ENCODE measurements at places on chromosomes 7 and 10. TPM values are rescaled to one million over a fixed set of nuclear protein-coding genes. Genes with fewer than 3 reads are reported as not detected.

GRCh38 chr7:95636140-95636940, 40.0 kb upstream of the PDK4 start:
- H3K27ac ChIP-seq, result no peak overlapping the region
- no peaks in the 10 kb centered on the region for H3K27me3 ChIP-seq
- no peak for DNase-seq
- H3K4me1 ChIP-seq, result no peaks in the 10 kb centered on the region
- H3K36me3 ChIP-seq, result no peaks in the 10 kb centered on the region
- no peak overlapping the region for H3K4me3 ChIP-seq

DNA sequence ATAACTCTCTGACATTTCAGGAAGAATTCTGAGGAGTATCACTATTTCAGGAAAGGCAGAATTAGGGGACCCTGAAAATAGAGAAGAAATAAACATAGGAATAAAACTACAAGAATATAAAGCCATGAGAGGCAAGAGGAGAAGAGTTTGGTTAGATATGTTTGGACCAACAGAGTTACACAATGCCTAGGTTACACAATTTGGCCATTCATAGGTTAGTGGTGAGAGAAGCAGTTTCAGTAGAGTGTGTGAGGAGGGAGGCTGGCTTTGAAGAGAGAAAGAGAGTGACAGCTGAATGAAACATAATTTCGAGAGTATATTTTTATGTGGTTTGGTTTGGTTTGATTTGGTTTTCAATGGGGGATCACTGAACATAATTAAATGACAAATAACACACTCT, 783.2 kb upstream of the LRRN3 start:
- no peak for DNase-seq
- H3K27me3 ChIP-seq, result no peaks in the 10 kb centered on the region
- no peak overlapping the region for H3K4me3 ChIP-seq
- no peaks in the 10 kb centered on the region for H3K36me3 ChIP-seq

DNA sequence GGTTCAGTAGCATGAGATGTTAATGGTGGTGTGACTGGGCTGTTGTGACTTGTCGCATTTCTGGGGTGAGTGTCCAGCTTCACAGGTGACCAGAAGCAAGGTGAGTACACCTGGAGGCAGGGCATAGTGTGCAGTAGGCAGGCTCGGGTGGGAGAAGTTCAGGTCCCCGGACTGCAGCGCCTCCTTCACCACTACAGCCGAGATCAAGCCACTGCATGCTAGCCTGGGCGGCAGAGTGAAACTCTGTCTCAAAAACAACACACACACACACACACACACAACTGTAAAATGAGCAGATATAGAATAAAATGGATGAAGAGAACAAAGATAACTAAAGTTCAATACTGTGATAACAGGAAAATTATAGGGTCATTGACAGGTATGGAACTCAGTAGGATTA, 11.1 kb upstream of the PARD3 start:
- no peak overlapping the region for H3K4me3 ChIP-seq
- no peak for DNase-seq
- H3K27ac ChIP-seq, result no peak overlapping the region

Gene EVX1
- total RNA-seq, result 1.1 TPM

DNA sequence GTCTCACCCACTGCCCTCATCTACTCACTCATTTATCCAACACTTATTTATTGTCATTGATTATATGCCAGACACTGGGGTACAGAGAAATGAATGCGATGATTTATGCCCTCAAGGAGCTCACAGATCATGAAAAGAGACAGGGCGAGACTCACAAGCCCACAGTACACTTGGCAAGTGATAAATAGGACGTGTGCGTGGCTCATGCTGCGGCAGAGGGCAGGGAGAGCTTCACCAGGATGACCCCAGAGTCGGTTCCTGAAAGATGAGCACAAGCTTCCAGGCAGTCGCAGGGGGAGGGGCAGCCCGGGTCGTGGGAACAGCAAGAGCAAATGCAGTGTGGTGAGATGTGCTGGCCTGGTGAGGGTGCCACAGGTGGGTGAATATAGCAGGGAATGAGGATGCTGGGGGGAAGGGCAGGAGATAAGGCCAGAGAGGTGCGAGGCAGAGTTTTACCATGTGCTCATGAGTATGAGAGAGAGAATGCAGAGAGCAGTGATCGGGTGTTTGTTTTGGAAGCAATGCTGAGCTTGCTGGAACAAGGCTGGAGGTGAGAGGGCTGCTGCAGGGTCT, 70.9 kb downstream of the ATXN7L1 start:
- H3K27me3 ChIP-seq, result no peaks in the 10 kb centered on the region
- no peak overlapping the region for H3K27ac ChIP-seq
- DNase-seq, result no peak
- peaks cover 12% of the 10 kb centered on the region for H3K4me1 ChIP-seq

GRCh38 chr10:29132551-29133111, 156.2 kb upstream of the LYZL1 start:
- no peak overlapping the region for H3K4me3 ChIP-seq
- no peak for DNase-seq
- H3K4me1 ChIP-seq, result peaks cover 15% of the 10 kb centered on the region
- H3K27ac ChIP-seq, result peak overlapping the region; percentile 73

- DNase-seq, result no peak
- H3K36me3 ChIP-seq, result no peaks in the 10 kb centered on the region
Measured at GRCh38 chr7:53518319-53518718, 482.9 kb downstream of the POM121L12 start.

Gene CRYGN
- total RNA-seq, result not detected

GRCh38 chr10:31602541-31603234, 283.7 kb downstream of the ZEB1 start:
- DNase-seq, result peak; percentile 70
- no peaks in the 10 kb centered on the region for H3K27me3 ChIP-seq
- H3K4me1 ChIP-seq, result peaks cover 9% of the 10 kb centered on the region
- no peaks in the 10 kb centered on the region for H3K36me3 ChIP-seq

GRCh38 chr10:100888957-100889356, 23.8 kb upstream of the SLF2 start:
- DNase-seq, result no peak
- no peak overlapping the region for H3K4me3 ChIP-seq
- H3K36me3 ChIP-seq, result no peaks in the 10 kb centered on the region
- no peak overlapping the region for H3K27ac ChIP-seq
- H3K27me3 ChIP-seq, result peaks cover 4% of the 10 kb centered on the region

GRCh38 chr7:111076205-111076604, 14.7 kb upstream of the LRRN3 start:
- H3K36me3 ChIP-seq, result no peaks in the 10 kb centered on the region
- no peak overlapping the region for H3K27ac ChIP-seq
- H3K4me1 ChIP-seq, result peaks cover 6% of the 10 kb centered on the region
- H3K27me3 ChIP-seq, result no peaks in the 10 kb centered on the region
- no peak overlapping the region for H3K4me3 ChIP-seq

DNA sequence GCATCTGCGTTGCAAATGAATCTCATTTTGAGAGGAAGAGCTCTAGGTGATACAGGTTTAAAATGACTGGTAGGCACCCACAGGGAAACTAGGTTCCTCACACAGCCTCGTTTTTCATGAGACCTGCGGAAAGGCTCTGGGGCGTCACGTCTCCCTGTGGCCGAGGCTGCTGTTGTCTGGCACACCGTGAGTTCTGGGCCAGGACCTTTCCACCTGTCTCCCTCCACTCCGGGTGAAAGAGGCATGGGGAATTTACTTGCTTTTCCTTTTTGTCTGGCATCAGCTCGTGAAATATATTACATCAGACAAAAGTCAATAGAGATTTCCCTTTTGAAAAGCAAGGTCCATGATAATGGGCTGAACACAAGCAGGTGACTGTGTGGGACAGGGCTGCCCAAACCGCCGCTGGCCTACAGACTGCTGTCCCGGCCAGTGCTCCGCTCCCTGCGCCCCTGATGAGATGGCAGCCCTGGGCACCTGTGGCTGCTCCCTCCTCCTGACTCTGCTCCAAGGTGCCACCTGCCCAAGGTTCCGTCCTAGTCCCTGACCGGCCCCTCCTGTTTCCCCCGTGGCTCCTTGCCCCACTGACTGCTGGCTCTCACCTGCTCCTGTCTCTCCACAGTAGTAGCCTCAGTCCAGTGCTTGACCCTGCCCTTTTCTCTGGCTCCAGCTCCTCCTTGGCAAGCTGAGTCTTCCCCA, 109.6 kb downstream of the NKX6-2 start:
- H3K36me3 ChIP-seq, result no peaks in the 10 kb centered on the region
- no peaks in the 10 kb centered on the region for H3K4me1 ChIP-seq
- H3K27me3 ChIP-seq, result no peaks in the 10 kb centered on the region
- no peak overlapping the region for H3K27ac ChIP-seq
- no peak for DNase-seq

DNA sequence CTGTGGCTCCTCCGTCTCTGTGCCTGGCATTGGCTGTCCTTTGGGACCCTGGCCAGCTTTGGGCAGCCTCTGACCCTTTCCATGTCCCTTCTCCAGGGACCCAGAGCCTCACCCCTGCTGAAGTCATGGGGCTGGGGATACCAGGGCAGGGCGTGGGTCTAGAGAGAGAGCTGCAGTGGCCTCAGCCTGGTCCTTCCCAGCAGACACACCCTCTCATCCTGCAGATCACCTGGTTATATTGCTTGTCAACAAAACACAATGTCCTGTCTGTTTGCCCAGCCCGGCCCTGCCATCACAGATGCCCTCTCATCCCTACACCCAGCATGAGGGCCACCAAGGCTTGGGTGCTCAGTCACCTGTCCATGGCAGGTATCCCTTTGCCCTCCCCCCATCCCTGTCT, 1.8 kb downstream of the MUC17 start:
- DNase-seq, result peak; percentile 35
- H3K4me3 ChIP-seq, result no peak overlapping the region
- H3K4me1 ChIP-seq, result peaks cover 3% of the 10 kb centered on the region
- no peaks in the 10 kb centered on the region for H3K36me3 ChIP-seq
- H3K27me3 ChIP-seq, result no peaks in the 10 kb centered on the region
- H3K27ac ChIP-seq, result no peak overlapping the region

GRCh38 chr10:51447119-51447518, 252.3 kb downstream of the CSTF2T start:
- DNase-seq, result no peak
- H3K27ac ChIP-seq, result no peak overlapping the region
- no peaks in the 10 kb centered on the region for H3K27me3 ChIP-seq
- H3K4me1 ChIP-seq, result no peaks in the 10 kb centered on the region

Gene C10orf62
- 0.23 TPM for total RNA-seq

Gene NEUROD6
- not detected for total RNA-seq

Gene GAD2
- total RNA-seq, result 0.53 TPM

DNA sequence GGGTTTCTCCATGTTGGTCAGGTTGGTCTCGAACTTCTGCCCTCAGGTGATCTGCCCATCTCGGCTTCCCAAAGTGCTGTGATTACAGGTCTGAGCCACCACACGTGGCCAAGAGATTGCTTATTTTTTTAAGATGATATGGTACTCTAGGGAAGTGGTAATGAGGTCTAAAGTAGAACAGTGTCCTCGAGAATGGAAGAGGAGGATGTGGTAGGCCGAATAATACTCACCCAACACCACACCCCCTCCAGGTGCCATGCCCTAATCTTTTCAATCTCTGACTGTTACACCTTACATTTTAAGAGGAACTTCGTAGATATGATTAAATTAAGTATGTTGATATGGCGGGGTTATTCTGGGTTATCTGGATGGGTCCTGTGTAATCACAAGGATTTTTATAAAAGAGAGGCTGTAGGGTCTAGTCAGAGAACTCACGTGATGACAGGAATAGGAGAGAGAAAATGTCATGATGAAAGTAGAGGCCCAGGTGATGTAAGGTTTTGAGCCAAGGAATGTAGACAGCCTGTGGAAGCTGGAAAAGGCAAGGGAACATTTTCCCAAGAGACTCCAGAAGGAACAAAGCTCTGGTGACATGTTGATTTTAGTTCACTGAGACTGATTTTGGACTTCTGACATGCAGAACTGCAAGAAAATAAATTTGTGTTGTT, 29.5 kb downstream of the CDK13 start:
- H3K4me1 ChIP-seq, result no peaks in the 10 kb centered on the region
- H3K27me3 ChIP-seq, result no peaks in the 10 kb centered on the region
- H3K36me3 ChIP-seq, result no peaks in the 10 kb centered on the region
- H3K4me3 ChIP-seq, result no peak overlapping the region
- no peak for DNase-seq

Gene ZNF212
- 4.6 TPM for total RNA-seq

- no peak overlapping the region for H3K4me3 ChIP-seq
- no peaks in the 10 kb centered on the region for H3K4me1 ChIP-seq
- DNase-seq, result peak; percentile 71
- peaks cover 5% of the 10 kb centered on the region for H3K36me3 ChIP-seq
- H3K27me3 ChIP-seq, result no peaks in the 10 kb centered on the region
Measured at GRCh38 chr10:130179640-130180039, 43.4 kb downstream of the GLRX3 start.

DNA sequence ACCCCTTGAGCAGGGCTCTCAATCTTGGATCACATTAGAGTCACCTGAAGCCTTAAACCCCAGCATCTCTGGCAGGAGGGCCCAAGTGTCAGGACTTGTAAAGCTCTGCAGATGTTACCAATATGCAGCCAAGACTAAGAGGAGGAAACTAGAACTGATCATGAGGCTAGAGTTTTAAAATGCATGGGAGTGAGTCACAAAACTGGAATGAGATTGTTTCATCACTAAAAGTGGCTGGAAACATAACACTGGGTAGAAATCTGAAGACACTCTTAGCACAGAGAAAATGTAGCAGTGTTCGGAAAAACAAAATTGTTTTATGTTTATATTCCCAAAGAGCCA, 63.3 kb upstream of the GHITM start:
- peak; percentile 35 for DNase-seq
- no peak overlapping the region for H3K4me3 ChIP-seq
- H3K4me1 ChIP-seq, result no peaks in the 10 kb centered on the region
- peak overlapping the region; percentile 50 for H3K27ac ChIP-seq
- no peaks in the 10 kb centered on the region for H3K36me3 ChIP-seq

DNA sequence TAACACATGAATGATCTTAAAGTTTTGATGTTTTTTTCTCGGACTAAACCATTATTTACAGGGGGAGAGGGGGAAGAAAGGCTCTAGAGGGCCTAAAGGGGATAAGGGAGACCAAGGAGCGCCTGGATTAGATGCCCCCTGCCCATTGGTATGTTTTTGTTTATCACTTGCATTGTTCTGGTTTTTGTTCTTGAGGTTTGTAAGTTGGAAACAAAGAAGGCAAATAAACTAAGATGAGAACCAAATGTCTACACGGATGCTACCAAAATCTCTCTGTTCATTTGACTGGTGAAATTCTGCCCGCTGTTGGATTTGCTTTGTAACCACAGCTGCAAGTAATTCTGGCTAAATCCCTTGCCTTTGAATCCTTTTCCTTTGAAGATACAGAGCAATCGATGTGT, 99.8 kb upstream of the MACROH2A2 start:
- H3K27ac ChIP-seq, result peak overlapping the region; percentile 72
- H3K36me3 ChIP-seq, result no peaks in the 10 kb centered on the region
- no peak overlapping the region for H3K4me3 ChIP-seq
- no peaks in the 10 kb centered on the region for H3K27me3 ChIP-seq
- H3K4me1 ChIP-seq, result no peaks in the 10 kb centered on the region
- peak; percentile 35 for DNase-seq

Gene SMO
- total RNA-seq, result 46.2 TPM

DNA sequence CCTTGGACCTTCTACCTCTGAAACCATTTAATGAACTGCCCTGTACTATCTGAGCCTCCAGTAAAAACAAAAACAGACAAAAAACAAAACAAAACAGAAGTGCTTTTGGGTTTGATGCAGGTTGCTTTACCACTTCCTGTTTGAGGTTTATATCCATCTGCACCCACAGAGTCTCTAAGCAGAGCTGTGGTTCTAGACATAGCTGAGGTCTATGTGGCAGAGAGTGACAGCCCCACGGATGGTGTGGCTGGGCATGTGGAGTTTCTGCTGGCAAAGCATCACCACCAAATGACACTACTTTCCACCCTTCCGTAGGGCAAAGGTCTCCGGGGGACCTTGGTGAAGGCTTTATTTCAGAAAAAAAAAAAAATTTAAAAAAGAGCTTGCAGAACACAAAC, 754.2 kb downstream of the GRID1 start:
- no peak overlapping the region for H3K4me3 ChIP-seq
- no peak overlapping the region for H3K27ac ChIP-seq
- no peaks in the 10 kb centered on the region for H3K4me1 ChIP-seq
- DNase-seq, result no peak
- no peaks in the 10 kb centered on the region for H3K36me3 ChIP-seq

Measured in hepatocyte (in vitro differentiated cells).